ENCODE measurements at places on chromosomes 5 and 9. TPM values are rescaled to one million over a fixed set of nuclear protein-coding genes. Genes with fewer than 3 reads are reported as not detected.

DNA sequence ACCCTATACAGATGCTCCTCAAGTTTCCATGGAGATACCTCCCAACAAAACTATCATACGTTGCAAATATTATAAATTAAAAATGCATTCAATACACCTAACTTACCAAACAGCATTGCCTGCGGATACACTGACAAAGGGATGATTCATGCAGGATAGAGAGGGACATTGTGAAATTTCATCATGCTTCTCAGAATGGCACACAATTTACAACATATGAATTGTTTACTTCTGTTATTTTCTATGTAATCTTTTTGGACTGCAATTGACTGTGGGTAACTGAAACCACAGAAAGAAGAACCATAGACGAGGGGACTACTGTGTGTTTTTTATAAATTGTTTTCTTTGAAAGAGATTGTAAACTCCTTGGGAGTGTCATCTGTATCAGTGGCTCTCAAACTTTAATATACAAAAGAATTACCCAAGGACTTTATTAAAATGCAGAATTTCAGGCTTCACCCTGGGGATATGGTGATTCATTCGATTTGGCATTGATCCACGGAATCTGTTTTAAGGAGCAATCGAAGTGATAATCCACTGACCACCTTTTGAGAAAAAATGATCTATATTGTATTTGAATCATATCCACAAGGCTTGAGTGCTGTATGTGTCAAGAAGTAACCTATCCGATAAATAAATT lies 146.4 kb downstream of the SGCD start:
- no peak for DNase-seq

DNA sequence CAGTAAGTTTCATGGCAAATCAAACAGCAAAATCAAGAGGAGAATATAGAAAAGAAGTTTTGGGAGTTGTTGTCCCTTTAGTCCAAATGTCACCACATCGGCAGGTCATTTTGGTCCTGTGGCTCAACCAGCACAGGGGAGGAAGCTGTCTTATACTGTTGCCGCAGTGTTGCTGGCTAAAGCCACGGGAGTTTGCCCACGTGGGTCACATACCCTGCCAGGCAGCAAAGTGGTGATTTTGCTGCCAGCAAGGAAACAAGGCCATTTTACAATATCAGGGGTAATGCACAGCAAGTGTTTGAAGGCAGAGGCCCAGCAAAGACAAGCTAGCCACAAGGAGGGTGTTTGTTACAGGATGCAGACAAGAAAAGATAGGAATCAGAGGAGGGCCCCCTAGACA lies 14.5 kb downstream of the GABRA6 start:
- DNase-seq: no peak

Gene NUTM2G
- total RNA-seq: not detected

Gene PCDHGB1
- total RNA-seq: 3.0 TPM

Gene TAF11L6
- not detected for total RNA-seq

Gene SPINK4
- not detected for total RNA-seq

Measured in left cardiac atrium (tissue), 4 donors.